Head of caudate nucleus (tissue), 42 donors: ENCODE measurements at places on chromosomes 3 and 15.

- no peak for DNase-seq
These were observed 60.1 kb upstream of the DAZL start for GRCh38 chr3:16665282-16665741.

GRCh38 chr3:141230293-141230692, 1.3 kb upstream of the PXYLP1 start:
- DNase-seq = no peak

DNA sequence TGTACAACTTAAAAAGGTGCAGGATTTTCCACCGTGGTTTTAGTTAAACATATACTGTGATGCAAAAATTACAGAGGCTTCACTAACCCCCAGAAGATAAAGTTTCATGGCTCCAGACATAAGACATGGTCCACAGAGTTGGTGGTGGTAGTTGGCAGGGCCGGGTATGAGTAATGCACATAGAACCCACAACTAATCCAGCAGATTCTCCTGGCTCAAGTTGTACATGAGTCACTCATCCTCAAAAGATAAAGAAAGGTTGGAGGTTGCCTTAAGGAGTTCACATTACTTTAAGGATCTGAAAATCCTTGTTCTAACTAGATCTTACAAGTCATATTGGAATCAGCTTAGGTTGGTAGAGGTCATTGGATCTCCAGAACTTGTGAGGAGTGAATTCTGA, 98.3 kb upstream of the ZBTB20 start:
- DNase-seq = no peak

- DNase-seq = no peak
These were observed 153.9 kb downstream of the FOXP1 start for GRCh38 chr3:71429597-71429988.

- DNase-seq = no peak
These were observed 95.4 kb downstream of the FRMD5 start for GRCh38 chr15:44099671-44100070.

DNA sequence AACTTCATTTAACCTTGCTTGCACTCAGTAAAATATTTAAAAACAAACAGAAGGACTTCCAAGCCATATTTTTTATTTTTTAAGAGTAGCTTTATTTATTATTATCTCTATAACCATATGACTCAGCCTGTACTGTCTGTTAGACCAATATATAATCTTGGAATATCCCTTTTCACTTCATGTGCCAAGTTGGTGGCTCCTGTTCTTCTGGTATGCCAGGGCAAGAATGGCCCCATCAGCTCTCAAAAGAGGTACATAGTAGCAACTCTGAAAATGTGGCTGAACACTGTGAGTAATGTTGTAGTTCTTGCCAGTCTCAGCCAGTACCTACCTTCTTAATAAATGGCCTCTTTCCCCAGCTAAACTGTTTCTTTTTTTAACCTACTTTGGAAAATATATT, 257.0 kb upstream of the UBE2E1 start:
- DNase-seq = no peak

DNA sequence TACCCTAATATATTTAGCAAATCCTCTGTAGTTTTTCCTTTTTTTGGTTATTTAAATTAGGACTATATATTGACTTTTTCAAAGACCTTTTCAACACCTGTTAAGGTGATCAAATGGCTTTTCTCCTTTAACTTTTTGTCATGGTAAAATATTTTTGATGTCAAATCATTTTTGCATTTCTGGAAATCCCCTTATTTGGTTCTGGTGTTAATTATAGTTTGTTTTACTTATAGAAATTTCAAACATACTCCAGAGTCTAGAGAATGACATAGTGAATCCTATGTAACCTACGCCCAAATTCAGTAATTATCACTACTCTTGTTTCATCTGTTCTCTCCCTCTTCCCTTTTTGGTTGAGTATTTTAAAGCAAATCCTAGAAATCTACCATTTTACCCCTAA, 121.3 kb upstream of the TBL1XR1 start:
- no peak for DNase-seq

DNA sequence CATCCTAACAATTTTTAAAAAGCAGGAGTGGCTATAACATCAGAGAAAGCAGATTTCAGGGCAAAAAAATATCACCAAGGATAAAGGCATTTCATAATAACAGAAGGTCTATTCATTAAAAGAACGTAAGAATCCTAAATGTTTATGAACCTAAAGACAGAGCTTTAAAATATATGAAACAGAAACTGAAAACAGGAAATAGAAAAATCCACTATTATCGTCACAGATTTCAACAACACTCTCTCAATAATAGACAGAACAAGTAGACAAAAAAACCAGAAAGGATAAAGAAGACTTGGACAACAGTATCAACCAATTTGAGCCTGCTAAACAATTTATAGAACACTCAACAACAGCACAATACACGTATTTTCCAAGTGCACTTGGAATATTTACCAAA, 71.4 kb downstream of the FBXL22 start:
- no peak for DNase-seq

DNA sequence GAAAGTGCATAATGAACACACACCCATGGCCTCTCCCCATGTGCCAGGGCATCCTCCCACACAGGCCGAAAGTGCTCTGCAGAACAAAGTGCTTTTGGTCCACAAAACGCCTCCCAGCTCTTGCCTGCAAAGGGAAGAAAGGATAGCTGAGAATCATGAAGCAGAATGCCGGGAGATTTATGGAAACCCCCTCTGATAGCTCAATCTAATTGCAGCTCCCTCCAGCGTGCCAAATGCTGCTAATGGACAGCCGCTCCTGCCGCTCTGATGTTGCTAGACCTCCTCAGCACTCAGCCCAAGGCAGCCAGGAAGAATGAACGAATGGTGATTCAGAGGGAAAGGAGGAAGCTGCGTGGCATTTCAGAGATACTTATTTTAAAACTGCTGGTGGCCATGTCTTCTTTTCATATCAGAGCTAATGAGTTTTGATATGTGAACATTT, 145.3 kb downstream of the TJP1 start:
- no peak for DNase-seq

DNA sequence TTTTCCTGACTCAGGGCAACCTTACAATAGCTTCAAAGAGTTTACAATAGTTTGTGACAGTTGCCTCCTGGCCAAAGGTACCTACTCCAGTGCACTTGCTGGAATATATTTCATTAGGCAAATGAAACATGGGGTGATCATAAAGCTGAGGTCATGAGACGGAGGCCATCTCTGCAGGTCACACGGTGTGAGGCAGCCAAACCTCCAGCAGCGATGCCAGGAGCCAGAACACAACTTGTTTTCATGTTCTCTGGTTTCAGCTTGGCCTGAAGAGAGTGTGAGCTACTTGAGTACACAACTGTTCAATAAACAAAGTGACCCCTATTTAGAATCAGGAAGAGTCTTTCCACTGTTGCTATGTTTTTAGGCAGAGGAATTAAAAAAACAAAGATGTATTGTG, 42.7 kb upstream of the PYGO1 start:
- no peak for DNase-seq

- no peak for DNase-seq
These were observed 69.0 kb downstream of the ANKRD28 start for GRCh38 chr3:15728766-15729165.

DNA sequence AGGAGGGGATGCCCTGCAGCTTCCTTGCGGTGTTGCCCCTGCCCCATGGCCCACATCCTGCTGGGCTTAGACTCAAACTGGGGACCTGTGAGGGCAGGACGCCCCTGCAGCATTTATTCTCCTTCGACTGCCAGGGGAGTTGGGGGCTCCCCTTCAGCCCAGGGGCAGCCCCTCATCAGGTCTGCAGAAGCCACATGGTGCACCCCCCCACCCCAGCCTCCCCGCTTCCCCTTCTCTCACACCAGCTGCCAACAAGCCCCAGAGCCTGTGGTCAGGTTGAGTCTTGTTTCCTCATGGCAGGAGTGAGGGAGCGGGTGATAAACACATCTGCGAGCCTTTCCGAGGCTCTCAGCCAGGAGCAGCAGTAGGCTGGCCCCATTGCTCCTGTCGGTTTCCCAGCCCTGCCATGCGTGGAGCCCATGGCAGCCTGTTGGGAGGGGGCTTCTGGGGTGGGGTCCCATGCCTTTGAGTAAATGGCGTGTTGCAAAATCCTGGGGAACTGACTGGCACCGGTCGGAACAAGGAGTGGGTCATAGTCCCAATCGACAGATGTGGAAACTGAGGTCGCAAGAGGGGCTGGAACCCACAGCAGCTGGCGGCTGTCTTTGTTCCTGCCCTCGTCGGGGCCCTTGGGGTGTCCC, 27.8 kb downstream of the WNT7A start:
- DNase-seq = no peak

- no peak for DNase-seq
These were observed 2.6 kb upstream of the BCL2A1 start for GRCh38 chr15:79973456-79974195.

- no peak for DNase-seq
These were observed 68.1 kb downstream of the DNAJB8 start for GRCh38 chr3:128398586-128398985.

DNA sequence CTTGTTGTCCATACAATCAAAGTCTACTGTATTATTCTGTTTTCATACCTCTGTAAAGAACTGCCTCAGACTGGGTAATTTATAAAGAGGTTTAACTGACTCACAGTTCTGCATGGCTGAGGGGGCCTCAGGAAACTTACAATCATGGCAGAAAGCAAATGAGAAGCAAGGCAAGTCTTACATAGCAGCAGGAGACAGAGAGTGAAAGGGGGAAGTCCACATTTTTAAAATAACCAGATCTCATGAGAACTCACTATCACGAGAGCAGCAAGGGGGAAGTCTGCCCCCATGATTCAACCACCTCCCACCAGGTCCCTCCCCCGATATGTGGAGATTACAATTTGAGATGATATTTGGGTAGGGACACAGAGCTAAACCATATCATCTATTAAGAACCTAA, 724.6 kb upstream of the CBLB start:
- no peak for DNase-seq

- peak; percentile 71 for DNase-seq
These were observed 50.2 kb downstream of the CHDH start for GRCh38 chr3:53795789-53796560.

- no peak for DNase-seq
These were observed 168.2 kb upstream of the GPR149 start for GRCh38 chr3:154598166-154598565.

DNA sequence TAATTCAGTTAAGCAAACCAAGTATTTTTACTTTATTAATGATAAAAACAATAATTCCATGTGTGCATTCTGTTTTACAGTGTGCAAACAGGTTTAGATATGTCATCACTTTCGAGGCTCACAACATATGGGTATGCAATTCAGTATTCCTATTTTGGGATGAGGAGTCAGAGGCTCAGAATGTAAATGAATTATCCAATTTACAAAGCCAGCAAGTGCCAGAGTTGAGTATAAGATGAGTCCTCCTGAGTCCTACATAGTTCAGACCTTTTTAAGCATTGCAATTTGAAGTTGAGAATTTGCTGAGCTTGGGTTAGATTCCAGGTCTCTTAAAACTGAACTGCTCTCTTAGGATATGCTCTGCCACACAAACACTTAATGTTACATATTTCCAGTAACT, 424.2 kb upstream of the ROBO2 start:
- DNase-seq = no peak

GRCh38 chr3:12369598-12369997, 80.7 kb downstream of the PPARG start:
- no peak for DNase-seq

- no peak for DNase-seq
These were observed 35.5 kb downstream of the COLQ start for GRCh38 chr3:15486020-15486419.

DNA sequence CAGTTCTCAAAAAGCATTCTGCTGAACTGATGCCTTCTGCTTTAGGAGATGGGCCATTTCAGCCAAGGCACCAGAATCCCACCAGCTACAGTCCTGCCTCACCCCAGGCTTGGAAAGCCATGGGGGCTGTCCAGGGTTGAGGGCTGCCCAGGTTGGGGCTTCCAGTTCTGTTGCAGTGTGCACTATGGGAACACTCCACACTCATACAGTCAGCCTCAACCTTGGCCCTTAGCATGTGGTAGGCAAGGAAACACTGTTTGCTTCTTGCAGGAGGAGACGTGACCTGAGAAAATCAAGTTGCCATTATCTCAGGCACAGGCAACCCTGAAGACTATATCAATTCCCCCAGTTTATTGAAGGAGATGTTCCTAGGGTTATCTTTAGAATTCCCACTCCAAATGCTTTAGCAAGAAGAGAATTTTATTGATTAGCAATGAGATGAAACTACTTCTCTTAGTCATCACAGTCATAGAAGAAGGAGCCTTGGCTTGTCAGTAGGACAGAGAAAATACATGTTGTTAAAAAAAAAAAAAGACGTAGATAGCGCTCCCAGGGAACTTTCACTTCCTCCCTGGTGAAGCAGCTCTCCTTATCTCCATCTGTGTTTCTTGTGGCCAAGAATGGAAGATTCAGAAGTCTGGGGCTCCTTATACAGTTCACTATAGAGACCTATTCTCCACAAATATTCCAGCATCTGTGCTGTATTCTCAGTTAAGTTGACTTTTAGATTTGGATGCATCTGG, 38.3 kb upstream of the IL12A start:
- no peak for DNase-seq

GRCh38 chr15:24675332-24676144, at the start of gene NPAP1:
Gene NPAP1, plus strand, starts transcription at chr15:24675775. Its CDS starts 93 bp downstream, at chr15:24675868.
- no peak for DNase-seq

DNA sequence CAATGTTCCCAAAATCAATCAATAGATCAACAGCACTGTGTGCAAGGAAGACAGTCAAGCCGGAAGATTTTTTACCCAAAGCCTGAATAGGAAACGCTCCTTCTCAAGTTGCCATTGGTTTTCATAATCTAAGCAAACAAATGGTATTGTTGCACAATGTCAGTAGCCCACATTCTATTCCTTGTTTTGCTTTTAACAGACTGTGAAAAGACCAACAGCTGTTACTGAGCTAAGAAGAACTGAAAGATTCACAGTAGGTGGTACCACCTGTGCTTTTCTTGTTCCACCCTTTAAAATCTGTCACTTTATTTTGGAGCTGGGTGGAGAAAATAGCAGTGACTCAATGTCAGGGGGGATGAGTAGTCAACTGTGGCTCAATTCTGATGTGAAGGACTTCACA, 357.5 kb upstream of the CADM2 start:
- no peak for DNase-seq

DNA sequence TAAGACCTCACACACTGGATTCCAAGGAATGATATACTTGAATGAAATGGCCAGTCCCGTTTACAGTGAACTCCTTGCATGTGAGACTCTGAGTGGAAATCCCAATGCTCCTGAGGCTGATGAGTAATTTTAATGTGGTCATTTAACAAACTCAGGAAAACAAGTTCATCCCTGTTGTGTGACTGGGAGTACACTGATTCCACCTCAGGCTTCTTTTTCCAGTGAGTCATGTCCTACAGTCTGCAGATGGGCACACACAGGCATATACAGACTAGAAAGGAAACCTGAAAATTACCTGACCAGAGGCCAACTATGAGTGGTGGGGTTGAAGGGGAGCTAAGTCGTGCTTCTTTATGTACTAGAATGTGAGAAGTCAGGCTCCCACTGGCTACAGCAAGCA, 5.8 kb downstream of the SQOR start:
- DNase-seq = no peak

DNA sequence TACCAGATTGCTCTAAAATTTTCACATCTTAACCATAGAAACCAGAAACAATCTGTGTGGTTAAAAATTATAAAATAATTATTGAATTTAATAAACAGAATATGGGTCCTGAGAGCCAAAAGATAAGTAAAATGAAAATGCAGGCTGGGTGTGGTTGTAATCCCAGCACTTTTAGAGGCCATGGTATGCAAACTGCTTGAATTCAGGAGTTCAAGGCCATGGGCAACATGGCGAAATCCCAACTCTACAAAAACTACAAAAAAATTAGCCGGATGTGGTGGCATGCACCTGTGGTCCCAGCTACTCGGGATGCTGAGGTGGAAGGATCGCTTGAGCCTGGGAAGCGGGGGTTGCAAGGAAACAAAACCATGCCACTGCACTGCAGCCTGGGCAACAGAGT, 236.1 kb downstream of the STAG1 start:
- no peak for DNase-seq

- no peak for DNase-seq
These were observed 119.9 kb upstream of the GAP43 start for GRCh38 chr3:115503394-115503793.
